ENCODE measurements at places on chromosomes 7 and 10. TPM values are rescaled to one million over a fixed set of nuclear protein-coding genes. Genes with fewer than 3 reads are reported as not detected.

DNA sequence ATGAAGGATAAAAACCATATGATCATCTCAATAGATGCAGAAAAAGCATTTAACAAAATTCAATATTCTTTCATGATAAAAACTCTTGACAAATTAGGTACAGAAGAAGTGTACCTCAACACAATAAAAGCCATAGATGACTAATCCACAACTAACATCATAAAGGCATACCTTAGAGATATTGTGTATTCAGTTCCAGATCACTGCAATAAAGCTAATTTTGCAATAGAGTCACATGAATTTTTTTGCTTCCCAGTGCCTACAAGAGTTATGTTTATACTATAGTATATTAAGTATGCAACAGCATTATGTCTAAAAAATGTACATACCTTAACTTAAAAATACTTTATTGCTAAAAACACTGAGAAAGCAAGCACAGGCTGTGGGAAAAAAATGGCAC is 18.9 kb upstream of the RNF32 start:
- DNase-seq, result no peak

SPDYE8 gene
- not detected for total RNA-seq

GRCh38 chr7:82741493-82741892 is 297.9 kb upstream of the CACNA2D1 start:
- no peak for DNase-seq

PIP gene
- total RNA-seq, result not detected

DNA sequence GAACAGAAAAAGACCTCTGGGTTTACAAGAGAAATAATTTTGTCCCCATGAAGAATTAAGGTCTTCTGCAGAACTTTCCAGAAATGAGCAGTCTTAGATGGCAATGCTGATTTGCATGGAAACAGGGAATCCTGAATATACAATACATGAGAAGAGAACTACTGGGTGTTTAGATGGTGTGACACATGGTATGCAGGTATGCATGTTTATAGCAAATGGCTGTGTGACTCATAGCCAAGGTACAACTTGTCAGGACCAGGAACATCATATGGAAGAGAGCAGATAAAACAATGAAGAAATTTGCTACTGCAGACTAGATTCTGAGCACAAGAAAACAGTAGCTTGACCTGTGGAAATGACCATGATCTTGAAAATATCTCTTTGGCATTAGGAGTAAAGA is 907.8 kb downstream of the GATA3 start:
- DNase-seq, result no peak

DNA sequence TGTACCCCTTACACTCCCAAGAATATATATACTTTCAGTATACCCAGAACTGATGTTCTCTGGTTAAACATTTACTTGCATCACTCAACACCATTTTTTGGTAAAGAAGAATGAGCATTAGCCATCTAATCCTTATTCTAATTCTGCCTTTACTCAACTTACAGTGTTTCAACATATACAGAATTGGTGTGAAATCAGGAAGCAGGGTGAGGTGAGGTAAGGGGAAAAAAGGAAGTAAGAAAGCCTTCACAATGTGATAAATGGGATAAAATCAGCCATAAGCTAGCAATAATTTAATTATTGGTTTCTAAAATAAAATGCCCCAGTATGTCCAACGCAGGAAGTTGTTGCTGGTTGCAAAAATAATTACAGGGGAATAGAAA is 605.4 kb downstream of the KCNMA1 start:
- DNase-seq, result no peak

ACHE gene
- 40.9 TPM for total RNA-seq

RHEB gene
- 166 TPM for total RNA-seq

DNA sequence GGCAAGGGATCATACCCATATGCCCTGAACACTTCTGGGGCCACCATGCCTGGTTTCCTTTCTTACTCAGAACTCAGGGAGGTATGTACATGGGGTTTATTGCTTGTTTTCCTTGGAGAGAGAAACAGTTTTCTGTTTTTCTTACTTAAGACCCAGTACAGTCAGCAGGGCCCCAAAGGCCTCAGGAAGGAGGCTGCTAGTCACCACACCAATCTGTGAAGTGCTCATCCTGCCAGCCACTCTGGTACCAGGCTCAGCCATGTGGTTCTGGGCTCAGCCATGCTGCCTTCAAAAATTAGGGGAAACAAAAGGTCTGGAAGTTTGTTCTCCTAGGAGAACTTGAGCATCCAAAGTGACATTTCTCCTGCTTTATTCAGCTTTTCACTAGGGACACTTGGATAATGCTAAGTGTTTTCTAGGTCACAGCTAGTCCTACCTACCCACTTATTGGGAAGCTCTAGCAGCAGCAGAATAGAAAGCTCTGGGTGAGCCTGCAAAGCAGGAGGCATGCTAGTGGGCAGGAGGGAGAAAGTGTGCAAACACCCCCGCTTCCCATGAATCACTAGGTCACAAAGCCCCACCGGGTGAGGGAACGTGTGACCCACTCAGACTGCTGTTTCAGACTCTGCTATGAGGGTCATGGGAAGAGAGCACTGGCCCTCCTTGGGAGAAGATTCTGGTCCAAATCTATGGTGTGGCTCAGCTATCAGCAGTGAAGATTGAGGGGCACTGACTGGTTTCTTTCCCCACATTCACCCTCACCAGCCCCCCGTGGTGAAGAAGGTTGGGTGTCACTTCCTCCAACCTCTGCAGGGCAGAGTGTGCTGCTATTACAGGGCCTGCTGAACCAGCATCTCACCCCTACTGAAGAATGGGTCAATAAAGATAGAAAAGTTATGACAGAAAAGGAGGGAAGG is 23.9 kb downstream of the NUDCD3 start:
- DNase-seq, result no peak

GRCh38 chr10:115903845-115904244 is 369.2 kb downstream of the GFRA1 start:
- DNase-seq, result no peak

ITPRID1 gene
- total RNA-seq, result not detected
